Stimulated activated CD8-positive, alpha-beta memory T cell treated with anti-CD3 and anti-CD28 coated beads, Interleukin-4, amount 100 ng/mL, for 1 hour (primary cell): ENCODE measurements at places on chromosomes 3 and 15.

DNA sequence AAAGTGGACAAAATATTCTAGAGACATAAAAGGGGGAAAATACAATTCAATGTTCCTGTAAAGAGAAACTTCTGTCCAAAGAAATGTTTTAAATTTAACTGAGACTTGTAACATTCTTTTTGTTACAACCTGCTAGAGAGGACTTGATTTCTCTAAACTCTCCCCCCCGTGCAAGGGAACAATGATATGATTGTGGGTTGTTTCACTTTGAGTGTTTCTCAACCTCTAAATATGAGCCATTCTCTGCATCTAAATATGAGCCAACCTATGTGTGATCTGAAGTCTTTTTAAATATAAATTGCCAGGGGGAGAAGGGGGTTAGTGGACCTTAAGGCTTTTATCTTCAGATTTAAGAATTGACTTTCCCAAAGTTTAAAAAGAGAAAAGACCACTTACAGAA lies 14.6 kb downstream of the ZNF860 start:
- no peak for DNase-seq

GRCh38 chr3:153669527-153669926 lies 451.7 kb upstream of the ARHGEF26 start:
- DNase-seq: no peak

DNA sequence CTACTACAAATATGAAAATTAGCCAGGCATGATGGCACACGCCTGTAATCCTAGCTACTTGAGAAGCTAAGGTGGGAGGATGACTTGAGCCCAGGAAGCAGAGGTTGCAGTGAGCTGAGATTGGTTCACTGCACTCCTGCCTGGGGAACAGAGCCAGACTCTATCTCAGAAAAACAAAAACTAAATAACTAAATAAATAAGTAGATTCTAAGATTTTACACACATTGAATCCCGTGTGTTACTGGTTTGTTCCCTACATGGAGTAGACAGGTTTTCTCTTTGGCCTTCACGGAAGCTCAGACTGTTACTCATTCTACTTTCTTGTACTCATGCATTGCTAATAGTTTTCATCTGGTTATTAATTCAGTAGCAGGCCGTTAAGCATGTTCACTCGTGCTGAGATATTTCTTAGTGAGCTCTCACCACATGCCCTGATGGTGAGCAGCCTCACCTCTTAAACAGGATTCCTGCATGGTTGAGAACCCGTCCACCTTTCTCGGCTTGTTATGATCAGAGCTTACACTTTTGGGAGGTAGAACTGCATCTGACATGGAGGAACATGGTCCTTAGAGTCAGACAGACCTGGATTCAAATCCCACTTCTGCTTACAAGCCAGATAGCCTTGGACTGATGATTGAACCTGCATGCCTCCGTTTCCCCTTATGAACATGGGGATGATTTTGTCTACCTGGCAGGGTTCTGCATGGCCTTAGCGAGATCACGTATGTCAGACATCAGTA lies 49.1 kb downstream of the CMTM7 start:
- DNase-seq: no peak

DNA sequence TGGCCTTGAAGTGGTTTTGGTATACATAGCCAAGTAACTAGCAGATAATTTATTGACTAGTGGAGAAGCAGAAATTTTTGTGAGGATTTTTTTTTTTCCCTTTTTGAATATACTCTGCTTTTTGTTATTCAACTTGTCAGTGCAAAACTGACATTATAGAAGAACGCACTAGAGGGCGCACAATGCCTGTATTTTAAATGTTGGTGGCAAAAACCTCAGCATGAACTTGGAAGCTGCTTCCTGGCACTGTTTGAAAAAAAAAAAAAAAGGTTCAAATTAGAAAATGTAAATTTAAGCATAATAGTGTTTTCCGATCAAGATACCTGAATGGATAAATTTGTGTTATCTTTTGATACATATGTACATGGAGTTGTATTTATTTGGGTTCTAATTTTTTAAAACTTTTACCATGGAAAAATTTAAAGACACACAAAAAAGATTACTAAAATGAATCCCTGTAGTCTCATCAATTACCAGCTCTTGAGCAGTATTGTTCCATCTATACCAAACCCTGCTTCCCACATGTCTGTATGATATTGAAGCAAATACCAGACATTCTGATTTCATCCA lies 56.0 kb downstream of the SLC25A26 start:
- DNase-seq: peak; percentile 27

DNA sequence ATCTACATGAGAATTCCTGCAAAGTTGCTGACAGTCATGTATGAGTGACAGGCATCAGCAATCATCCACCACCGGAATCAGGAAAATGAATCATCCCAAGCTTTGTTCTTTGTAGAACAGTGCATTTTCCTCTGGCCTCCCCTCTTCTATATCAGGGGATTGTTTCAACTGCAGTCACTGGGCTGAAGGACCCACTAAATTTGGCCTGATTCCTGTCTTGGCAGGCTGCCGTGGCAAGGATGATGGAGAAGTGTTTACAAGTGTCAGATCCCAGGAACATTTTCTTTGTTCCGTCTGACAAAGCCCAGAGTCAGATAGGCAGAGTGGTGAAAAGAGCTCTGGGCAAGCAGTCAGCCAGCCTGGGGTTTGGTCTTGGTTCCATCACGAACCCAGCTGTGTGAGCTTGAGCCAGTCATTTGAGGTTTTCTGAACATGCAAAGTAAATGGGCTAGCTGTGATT lies 175.1 kb upstream of the TSC22D2 start:
- no peak for DNase-seq

GRCh38 chr3:12193485-12194165 lies 34.9 kb upstream of the TIMP4 start:
- no peak for DNase-seq

DNA sequence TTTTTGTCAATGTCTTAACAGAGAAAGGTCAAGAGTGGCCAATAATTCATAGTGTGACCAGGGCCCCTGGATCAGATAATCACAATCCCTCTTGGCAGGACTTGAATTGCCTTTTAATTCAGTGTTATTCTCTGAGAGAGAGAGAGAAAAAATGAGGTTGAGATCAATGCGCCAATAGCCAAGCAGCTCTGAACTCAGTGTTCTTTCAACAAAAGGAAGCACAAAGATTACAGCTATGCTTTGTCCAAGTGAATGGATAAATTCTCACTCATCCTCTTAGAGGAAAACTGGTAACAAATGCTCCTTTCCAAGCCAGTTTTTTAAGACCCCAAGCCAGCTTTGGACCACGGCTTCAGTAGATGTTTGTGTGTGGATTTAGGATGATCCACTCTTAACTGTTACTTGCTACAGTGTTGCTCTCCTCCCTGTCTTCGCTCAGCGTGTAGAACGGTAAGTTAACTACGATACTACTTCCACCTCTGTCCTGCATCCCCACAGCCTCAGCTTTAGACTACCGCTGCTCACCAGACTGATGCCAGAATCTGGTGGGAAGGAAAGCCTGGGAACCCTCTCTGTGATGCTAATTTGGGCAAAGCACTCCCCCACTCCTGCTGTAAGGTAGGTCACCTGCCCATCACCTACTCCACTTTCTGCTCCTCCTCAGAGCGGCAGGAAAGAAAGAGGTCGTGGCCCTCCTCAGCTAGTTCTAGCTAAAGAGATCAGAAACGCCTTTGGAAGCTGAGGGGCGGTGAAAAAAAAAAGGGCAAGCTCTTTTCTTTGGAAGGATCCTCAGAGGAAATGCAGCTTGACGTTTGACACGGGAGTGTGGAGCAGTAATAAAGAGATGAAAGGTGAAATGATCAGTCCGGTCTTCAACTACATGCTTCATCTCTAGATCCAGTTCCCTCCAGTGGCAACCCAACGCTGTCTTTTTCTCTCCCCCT lies 46.8 kb upstream of the LPP start:
- DNase-seq: no peak

GRCh38 chr3:111534701-111535100 lies 7.3 kb upstream of the CD96 start:
- no peak for DNase-seq

- no peak for DNase-seq
Observed at GRCh38 chr3:194086388-194087075, 49.4 kb upstream of the HES1 start.

GRCh38 chr15:75008629-75009326 lies 13.4 kb downstream of the SCAMP5 start:
- DNase-seq: no peak

- DNase-seq: no peak
Observed at GRCh38 chr3:177426878-177427495, 229.7 kb upstream of the TBL1XR1 start.

- no peak for DNase-seq
Observed at GRCh38 chr15:88800738-88801137, 2.5 kb upstream of the ACAN start.

GRCh38 chr15:33304924-33305323 lies 5.8 kb upstream of the RYR3 start:
- DNase-seq: no peak

DNA sequence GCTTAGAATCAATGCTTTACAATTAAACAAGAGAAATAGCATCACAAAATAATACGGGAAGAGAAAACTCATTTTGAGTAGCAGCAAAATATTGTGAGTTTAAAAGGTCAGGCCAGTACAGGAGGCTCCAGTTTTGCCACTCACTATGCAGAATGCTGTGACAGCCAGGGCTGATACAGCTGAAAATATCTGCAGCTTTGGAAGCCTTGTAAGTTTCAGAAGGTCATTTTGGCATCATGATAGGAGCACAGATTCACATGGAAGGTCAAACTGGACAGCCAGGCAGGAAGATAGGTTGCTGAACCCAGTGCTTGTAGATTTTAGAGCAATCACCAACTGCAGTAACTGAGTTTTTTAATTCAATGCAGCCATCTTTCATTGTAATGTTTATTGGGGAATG lies 14.1 kb downstream of the MBNL1 start:
- DNase-seq: no peak

DNA sequence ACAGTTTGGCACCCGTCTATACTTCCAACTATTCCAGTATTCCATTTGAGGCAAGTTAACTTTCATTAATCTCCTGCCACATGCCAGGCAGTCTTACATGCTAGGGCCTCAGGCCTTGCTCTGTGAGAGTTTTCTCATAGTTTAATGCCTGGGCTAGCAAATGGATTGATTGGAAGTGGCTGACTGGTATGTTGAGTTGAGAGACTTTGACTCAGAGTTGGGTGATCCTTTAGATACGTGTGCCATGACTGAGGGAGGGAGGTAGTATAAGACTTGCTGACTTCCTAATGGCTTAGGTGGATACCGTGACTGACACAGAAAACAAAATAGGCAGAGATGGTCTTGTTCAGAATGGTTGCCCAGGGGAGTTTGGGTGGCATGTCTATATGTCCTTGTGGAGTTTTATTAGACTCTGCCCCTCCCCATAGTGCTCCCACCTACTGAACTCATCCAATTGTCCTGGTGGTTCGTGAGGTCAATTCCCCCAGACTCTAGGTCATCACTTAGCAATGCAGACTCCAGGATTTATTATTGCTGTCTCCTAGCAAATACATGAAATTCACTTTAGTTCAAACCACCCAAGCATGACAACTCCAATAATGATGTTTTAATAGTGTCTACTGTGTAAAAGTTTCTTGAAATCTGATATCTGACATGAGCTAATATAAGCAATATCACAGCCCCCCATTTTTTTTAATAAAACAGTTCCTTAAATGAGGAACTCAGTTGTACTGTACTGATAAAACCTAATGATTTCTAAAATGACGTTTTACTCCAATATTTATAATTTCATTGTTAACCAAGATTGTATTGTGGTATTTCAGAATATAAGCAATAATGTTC lies 413.9 kb upstream of the MDFIC2 start:
- DNase-seq: no peak

DNA sequence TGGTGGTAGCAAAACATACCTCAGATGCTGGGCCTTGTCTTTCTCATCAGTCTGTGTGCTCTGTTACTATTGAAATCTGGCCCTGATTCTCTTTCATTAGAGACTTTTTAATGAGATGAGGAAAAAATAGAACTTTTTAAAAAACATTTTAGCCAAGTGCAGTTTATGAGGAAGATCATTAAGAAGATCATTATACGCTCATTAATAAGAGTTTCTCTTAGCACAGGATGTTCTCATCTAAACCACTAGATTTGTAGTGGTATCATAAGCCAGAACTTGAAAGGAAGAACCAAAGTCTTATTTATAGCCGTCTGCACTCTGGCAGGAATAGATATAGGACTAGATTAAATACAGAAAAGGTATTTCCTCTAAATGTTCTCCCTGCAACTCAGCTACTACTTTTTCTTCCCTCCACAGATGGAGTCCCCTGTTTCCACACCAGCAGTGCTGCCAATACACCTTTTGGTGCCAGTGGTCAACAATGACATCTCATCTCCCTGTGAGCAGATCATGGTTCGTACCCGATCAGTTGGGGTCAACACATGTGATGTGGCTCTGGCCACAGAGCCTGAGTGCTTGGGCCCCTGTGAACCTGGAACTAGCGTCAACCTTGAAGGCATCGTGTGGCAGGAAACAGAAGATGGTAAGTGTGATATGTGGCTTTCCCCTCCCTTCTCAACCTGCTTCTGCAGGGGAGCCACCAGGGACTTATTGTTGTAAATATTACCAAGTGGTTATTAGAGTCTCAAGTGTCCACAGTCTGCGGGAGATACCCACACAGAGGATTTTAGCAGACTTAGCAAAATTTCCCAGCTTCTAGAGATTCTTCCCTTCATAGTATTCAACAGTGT lies 152.8 kb downstream of the RBPMS2 start:
- no peak for DNase-seq

DNA sequence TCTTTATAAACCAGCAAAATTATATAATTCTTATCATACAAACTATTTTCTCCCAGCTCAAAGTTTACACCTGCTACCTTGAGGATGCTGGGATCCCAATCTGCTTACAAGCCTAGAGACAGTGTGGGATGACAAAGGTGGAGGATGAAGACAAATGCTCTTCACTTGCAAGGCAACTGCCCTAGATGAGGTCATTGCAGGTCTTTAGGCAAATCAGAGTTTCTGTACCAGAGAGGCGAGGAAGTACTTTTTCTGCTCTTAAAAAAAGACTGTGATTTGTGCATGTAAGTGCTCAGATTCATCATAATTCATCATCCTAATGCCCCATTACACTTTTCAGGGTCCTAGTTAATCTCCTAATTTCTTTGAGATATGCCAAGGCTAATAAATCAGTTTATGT lies 376.1 kb downstream of the ZPLD1 start:
- DNase-seq: no peak

- DNase-seq: no peak
Observed at GRCh38 chr3:18062657-18063025, 320.2 kb upstream of the TBC1D5 start.

GRCh38 chr15:99239545-99240198 lies 9.7 kb downstream of the TTC23 start:
- no peak for DNase-seq

DNA sequence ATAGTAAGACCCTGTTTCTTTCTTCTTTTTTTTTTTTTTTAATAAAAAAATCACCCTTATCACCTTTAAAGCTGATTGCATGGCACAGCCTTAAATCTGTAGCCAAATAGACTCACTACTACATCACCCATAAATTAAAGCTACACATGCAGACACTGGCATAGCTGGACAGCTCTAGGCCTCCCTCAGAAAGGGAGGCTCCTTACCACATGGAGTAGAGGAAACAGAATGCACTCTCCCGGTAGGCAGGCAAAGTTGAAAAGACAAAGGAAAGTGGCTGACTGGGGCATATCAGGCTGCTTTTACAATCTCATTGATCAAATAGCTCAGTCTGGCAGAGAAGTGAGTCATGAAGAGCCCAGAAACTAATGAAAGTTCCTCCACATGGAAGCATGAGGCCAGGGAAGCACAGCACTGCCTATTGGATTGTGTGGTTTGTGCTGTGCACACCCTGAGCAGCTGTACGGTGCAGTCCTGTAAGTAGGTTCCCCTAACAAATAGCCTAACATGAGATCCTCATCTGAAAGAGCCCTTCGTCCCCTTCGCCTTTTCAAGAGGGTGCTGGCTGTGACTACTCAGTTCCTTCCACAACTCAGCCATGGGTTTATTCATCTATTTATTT lies 32.7 kb upstream of the FAM98B start:
- DNase-seq: no peak

GRCh38 chr3:132469326-132469725 lies 52.0 kb downstream of the DNAJC13 start:
- no peak for DNase-seq
